ENCODE measurements at places on chromosomes 4 and X.
A peak's percentile ranks its signal among the peaks of the same experiment; 100 is the strongest.

DNA sequence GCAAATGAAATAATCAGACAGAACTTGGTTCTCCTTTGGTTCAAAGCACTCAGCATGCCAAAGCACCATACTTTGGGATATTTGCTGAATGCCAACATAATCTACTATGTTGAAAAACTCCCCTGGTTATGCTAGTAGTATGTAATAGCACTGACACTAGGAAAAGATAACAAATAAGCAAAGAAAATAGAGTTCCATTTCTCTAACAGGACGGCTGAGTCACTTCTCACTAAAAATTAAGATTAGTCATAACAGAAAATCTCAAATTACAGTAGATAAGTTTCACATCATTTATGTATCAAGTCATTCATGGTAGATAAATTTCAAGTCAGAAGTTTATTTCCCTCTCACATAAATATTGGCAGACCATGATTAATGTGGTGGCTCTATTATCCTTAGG is 17.9 kb downstream of the PDHA2 start:
- H3K4me1 ChIP-seq, result no peaks in the 10 kb centered on the region
- H3K4me3 ChIP-seq, result no peak overlapping the region

GRCh38 chrX:40005292-40006011 is 92.3 kb downstream of the BCOR start:
- no peak for DNase-seq
- H3K27me3 ChIP-seq, result peaks cover 7% of the 10 kb centered on the region
- peaks cover 13% of the 10 kb centered on the region for H3K4me1 ChIP-seq
- peak overlapping the region; percentile 73 for H3K4me3 ChIP-seq

DNA sequence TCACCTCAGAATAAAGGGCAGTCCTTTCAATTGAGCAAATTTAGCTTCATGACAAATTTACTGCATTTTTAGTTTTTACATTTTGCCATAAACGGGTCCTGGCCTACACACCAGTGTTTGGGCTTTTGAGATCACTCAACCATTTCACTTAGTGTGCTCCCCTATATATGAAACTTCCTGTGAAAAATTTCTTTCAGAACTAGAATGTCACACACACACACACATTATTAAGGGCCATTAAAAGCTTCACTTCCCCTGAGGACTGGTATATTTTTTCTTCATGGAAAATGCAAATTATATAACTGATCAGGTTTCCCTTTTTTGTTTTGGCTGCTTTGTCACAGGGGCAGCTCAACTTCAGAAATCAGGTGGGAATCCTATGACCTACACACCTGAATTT is 206.5 kb downstream of the ENOX2 start:
- peaks cover 2% of the 10 kb centered on the region for H3K36me3 ChIP-seq
- DNase-seq, result no peak
- H3K27me3 ChIP-seq, result no peaks in the 10 kb centered on the region

- no peak overlapping the region for H3K27ac ChIP-seq
- H3K4me3 ChIP-seq, result peak overlapping the region; percentile 70
- no peaks in the 10 kb centered on the region for H3K36me3 ChIP-seq
- peaks cover 1% of the 10 kb centered on the region for H3K27me3 ChIP-seq
Observed at GRCh38 chrX:55056820-55057674, 17.8 kb upstream of the PAGE2B start.

- H3K27ac ChIP-seq, result no peak overlapping the region
- peaks cover 5% of the 10 kb centered on the region for H3K27me3 ChIP-seq
- H3K4me3 ChIP-seq, result no peak overlapping the region
- peaks cover 2% of the 10 kb centered on the region for H3K4me1 ChIP-seq
- H3K36me3 ChIP-seq, result no peaks in the 10 kb centered on the region
Observed at GRCh38 chrX:10512258-10512657, 108.1 kb downstream of the MID1 start.
